COR-L47 (cell line): ENCODE measurements at places on chromosomes 1 and 21.

DNA sequence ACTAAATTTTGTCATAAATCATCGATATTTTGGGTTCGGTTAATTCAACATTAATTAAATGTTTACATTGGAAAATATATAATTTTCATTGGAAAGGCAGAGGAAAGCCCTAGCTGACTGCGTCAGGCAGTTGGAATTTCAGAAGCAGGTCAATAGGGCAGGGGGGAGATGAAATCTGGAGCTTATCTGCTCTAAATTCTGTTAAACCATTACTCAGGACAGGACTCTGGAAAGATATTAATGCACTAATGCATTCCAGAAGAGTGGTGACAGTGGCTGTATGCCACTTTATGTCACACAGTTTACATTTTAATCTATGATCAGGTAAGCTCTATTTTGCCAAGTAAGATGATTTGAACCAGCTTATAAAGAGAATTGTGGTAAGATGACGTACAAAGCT, 153.0 kb upstream of the B3GALT2 start:
- no peak for DNase-seq

GRCh38 chr1:232554409-232554808, 75.5 kb downstream of the SIPA1L2 start:
- no peak for DNase-seq

GRCh38 chr1:205521686-205522085, 17.2 kb downstream of the CDK18 start:
- DNase-seq = no peak

DNA sequence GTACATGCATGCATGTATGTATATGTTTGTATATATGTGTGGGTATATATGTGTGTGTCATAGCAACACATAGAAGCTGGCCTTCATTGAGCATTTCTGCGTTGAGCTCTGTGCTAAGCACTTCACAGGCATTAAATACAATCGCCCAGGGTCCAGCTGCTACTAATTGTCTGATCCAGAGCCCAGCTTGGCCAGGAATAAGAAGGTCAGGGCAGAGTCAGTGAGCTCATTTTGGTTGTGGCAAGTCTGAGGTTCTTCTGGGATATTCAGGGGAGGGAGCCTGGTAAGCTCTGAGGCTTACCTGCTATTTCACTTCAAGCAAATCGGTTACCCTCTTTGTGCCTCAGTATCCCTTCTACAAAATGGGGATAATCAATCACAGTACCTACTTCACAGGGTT, 59.6 kb downstream of the FOXO6 start:
- DNase-seq = no peak

DNA sequence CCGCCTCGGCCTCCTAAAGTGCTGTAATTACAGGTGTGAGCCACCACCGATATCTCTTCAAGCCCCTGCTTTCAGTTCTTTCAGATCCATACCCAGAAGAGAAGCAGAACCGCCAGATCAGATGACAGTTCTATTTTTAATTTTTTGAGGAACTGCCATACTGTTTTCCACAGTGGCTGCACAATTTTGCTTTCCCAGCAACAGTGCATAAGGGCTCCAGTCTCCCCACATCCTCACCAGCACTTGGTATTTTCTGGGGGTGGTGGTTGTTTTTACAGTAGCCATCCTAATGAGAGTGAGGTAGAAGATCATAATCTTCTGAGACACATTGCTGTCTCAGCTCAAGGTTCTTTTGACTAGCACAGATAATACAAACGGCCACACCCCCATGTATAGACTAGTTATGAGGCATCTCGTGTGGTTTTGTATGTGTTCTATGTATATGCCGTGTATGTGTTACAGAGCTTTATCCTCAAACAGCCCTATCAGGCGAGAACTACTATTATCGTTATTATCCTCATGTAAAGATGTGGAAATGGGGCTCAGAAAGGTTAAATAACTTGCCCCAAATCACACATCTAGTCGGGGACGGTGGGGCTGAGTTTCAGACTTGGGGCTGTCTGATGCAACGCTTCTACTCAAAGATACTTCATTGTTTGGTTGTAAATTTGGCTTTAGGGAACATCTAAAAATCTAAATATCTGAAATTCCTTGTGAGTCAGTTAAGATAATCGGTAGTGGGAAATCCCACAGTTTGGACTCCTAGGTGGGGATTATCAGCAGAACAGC, 12.0 kb downstream of the FHAD1 start:
- DNase-seq = no peak

GRCh38 chr1:64235181-64235580, 31.8 kb downstream of the UBE2U start:
- no peak for DNase-seq

DNA sequence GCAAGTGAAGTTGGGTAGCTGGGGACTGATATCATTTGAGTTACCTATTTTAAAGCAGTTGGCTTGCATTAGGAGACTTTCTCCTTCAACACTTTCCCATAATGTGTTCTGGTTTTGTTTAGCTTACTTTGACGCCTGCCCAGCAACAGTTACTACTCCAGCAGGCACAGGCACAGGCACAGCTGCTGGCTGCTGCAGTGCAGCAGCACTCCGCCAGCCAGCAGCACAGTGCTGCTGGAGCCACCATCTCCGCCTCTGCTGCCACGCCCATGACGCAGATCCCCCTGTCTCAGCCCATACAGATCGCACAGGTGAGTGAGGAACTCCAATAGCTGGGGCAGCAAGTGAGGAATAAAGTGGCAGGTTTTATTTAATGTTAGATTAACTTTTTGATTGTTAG, 144.3 kb downstream of the CD247 start:
- DNase-seq = peak; percentile 9

GRCh38 chr1:156643049-156643777, 1.3 kb downstream of the BCAN start:
- DNase-seq = no peak

GRCh38 chr1:9759939-9760338, 63.8 kb downstream of the CLSTN1 start:
- DNase-seq = no peak

DNA sequence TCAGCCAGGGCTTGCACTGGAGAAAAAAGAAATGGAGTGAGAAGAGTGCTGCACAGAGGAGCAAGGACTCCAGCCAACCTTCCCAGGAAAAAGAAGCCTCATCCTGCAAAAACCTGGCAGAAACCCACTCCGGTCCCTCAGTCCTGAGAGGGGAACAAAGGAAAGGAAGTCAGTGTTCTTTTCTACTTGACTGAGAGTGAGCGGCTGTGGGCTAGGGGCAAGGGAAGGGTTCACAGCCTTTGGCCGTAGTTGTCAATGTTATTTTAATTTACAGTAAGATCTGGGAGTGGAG, 8.9 kb upstream of the GOLT1A start:
- no peak for DNase-seq

- no peak for DNase-seq
Measured at GRCh38 chr1:198775606-198776005, 136.8 kb downstream of the PTPRC start.

DNA sequence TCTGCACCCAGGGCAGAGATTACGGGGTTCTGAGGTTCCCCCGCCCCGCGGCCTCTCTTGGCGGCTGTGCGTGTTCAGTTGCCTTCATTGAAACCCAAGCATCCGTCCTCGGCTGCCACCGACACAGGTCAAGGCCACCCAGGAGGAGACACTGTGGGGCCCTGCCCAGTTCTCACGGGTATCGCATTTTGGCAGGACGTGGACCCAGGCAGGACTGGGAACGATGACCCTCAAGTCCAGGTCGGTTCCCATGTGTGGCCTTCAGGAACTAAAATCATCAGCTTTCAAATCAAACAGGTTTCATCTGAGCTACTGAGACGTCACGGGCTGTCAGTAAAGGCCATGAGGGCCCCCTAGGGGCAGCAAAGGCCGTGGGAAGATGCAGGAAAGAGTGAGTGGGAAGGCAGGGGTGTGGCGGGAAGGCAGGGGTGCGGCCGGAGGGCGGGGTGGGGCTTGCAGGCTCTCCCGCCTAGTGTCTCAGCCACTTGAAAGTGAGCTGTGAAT, 7.0 kb upstream of the C1orf174 start:
- no peak for DNase-seq

GRCh38 chr1:96772972-96773371, 51.4 kb downstream of the PTBP2 start:
- no peak for DNase-seq

- no peak for DNase-seq
Measured at GRCh38 chr1:150268340-150268704, 494 bp downstream of the APH1A start.

DNA sequence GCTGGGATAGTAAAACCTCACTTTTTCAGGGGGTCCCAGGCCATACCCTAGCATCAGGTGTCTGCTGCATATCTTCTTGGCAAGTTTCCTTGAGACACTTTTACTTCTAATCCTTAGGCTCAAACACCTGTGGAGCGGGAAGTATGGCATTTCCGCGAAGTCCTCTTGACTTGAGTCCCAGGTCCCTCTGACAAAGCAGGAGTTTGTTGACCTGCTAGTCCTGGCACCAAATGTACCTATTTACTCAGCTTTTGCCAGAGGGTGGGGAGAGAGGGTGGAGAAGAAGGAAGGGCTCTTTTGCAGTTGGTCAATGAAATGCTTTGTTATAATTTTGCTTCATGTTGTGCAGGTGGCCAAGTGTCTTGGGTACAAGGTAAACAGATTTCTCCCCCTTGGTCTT, 59.7 kb downstream of the CLIC6 start:
- peak; percentile 71 for DNase-seq

DNA sequence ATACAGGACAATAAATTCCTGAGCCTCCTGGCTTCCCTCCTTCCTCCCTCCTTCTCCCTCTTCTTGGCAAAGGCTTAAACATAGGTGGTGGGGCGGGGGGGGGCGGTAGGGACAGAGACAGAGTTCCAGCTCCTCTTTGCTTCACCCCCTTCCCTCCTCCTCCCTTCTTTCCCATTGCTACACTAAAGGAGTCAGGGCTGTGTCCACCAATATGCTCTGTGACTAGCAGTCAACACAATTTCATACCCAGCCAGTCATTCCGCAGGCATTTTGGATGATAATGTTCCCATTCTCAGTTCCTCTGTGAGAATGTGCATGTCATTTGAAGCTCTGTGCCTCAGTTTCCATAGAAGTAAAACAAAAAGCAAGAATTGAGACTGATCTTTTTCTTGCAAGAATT, 1.7 kb downstream of the LMOD1 start:
- DNase-seq = no peak

DNA sequence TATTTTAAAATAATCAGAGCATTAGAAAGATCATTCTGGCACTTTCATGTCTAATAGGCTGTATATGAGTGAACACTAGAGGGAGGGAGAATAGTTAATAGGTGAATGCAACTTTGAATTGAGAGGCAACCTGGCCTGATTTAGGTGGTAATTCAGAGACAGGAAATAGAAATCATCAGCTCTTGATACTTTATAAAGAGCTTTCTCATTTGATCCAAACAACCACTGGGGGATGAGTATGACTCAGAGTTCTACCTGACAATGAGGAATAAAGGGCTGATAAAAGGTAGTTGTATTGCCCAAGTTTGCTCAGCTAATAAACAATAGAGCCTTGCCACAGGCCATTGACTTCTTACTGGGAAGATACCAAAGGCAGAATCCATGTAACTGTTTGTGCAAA, 5.2 kb upstream of the FAM89A start:
- DNase-seq = no peak

GRCh38 chr21:42434884-42435283, 31.2 kb downstream of the UBASH3A start:
- no peak for DNase-seq
